Activated gamma-delta T cell (primary cell): ENCODE measurements at places on chromosomes 5 and 9.

DNA sequence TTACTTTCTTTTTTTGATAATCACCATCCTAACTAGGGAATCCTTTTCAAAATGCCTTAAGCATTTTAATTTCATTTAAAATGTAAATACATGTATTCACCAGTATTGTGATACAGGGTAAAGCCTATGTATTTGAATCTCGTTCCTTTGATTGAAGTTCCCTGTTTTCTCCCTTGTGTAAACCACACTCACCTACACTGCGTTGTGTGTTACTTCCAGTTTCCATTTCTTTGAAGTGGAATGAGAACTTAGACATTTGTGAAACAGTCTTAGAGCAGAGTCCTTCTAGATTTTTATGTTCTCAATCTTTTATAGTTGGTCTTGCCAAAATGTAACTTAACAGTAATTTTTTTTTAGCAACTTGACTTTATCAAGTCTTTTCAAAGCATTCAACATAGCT, 101.4 kb downstream of the ZNF462 start:
- no peak for DNase-seq

GRCh38 chr5:74294231-74294705, 346.3 kb downstream of the ENC1 start:
- no peak for DNase-seq

- no peak for DNase-seq
These were observed 234.9 kb upstream of the TRIM32 start for GRCh38 chr9:116452227-116452626.

- no peak for DNase-seq
These were observed 13.0 kb downstream of the TNIP1 start for GRCh38 chr5:151067632-151068432.

GRCh38 chr9:108972186-108972585, 38.0 kb downstream of the ABITRAM start:
- no peak for DNase-seq

GRCh38 chr5:121164632-121165031, 687.0 kb upstream of the FTMT start:
- no peak for DNase-seq

- DNase-seq = no peak
These were observed 1.9 kb downstream of the PLPP6 start for GRCh38 chr9:4663956-4664355.

GRCh38 chr5:143979044-143979690, 167.2 kb downstream of the HMHB1 start:
- no peak for DNase-seq

- DNase-seq = no peak
These were observed 516.6 kb downstream of the AGTPBP1 start for GRCh38 chr9:85225180-85225579.

DNA sequence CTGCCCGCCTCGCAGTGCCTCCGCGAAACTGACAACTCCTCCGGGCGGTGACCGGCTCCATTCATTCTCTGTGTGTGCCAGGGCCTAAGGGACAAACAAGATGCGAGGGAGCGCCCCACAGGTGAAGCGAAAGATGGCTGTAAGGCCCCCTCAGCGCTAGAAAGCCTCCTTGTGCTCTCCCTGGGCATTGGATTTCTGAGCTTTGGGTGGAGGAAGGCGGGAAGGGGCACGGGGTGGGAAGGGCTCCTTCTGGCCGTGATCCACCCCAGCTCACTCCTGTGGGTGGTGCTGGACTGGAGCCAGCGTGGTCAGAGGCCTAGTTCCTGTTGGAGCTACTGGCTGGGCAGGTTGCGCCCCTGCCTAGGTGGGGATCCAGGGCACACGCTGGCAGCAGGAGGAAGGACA, 943 bp downstream of the GALNT12 start:
- DNase-seq = no peak

DNA sequence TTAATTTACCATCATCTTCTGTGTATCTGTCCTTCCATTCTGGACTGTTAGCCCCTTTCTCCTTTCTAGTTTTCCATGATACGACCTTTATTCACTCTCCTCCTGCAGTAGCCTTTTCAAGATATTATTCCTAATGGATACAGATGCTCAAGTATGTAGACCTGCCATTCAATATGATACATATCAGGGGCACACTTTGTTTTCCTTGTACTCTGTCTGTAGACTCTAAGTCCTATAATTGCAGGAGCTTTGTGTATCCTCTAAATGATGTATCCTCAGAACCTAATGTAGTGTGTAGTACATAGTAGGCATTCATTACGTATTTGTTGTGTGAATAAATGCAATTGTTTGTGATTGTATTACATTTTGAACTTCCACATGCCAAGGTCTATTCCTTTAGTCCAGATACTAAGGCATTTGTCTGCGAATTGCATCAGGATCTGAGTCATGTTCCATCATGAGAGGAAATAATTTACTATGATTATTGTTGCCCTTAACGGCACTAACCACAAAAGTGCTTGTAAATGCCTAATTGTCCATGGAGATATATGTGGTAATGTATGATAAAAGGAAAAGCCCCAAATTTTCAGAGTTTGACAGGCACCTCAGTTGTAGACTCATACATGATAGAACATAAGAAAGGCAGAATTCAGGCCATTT, 57.1 kb upstream of the IZUMO3 start:
- DNase-seq = no peak

DNA sequence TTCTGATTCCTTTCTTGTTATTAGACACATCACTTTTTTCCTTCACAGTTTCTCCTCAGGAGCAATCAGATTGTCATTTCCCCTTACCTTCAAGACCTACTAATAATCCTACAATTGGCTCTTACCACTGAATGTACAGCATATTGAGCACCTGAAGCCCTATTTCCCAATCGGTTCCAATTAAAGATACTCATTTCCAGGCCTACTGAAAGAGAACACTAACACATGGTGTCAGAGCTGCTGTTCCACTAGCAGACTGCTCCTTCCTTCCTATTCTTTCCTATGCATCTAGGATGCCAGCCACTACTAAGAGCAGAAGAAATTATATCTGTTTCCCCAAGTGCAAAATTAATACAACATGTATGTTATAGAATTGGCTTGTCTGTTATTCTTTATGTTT, 34.6 kb downstream of the SKIC3 start:
- no peak for DNase-seq

DNA sequence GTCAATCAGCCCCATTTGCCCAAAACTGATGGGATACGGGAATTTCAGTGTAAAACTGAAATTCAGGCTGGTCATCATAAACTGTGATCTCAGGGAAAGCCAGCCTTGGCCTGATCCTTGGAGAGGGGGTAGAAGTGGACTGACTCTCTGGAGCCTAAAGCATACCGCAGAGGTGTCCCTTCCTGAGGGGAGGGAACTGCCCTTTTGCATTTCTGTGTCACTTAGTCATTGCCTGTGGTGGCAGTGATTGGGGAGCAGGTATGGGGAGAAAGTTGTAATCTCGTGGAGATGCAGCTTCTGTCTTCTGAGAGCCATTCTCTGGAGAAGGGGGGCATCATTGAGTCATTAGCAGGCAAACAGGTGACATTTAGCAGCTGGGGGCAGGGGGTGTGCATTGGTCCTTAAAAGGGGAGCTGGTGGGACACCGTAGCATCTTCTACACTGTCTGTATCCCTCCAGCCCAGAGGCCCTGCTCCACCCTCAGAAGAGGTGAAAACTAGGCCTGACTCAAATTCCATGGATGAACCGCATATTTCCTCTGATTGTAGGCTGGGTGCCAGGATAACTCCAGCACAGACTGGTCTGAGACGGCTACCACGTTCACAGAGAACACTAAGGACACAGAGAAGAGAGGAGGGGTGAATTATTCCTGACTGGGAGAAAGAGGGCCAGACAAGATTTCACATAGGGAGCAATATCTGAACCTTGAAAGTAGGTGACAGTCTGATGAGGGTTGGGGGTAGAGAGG, 143.3 kb downstream of the SEC61B start:
- no peak for DNase-seq

GRCh38 chr5:162990856-162991497, 446.4 kb upstream of the CCNG1 start:
- no peak for DNase-seq

GRCh38 chr5:138696501-138696900, 56.7 kb upstream of the CTNNA1 start:
- DNase-seq = no peak

GRCh38 chr9:133910855-133911514, 81.1 kb downstream of the VAV2 start:
- no peak for DNase-seq

GRCh38 chr5:7576023-7576715, 180.2 kb downstream of the ADCY2 start:
- DNase-seq = no peak

- no peak for DNase-seq
These were observed 1.5 kb upstream of the SIT1 start for GRCh38 chr9:35651956-35652828.

DNA sequence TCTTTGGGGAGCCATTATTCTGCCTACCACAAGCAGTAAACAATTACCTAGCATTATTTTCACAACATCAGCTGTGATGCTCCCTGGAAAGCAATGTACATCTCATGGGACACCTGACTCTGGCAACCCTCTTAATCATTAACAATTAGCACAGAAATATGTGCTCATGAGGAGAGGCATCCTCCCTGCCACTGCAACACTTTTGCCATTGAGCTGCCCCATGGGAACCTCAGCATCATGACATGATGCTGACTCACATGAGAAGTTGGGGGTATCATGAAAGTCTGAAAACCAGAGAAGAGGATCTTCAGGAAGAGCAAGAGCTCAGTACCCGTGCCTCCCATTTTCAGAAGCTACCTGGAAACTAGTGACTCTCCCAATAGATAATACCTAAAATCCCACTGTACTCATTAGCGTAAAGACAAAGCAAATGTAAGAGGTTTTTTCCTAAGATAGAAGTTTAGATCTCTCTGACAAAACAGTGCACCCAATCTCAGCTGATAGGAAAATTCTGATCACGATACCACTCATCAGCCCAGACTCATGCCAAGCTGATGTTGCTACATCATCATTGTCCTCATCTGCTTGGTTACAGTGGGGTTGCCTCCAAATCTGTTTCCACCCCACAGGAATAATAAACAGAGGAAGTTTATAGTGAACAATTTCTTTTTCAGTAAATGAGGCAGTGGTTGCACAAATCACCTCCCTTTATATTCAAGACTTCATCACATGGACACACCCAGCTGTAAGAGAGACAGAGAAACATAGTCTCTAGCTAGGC, 244.5 kb downstream of the NR2F1-AS1 start:
- no peak for DNase-seq

GRCh38 chr9:26637101-26637500, 255.5 kb downstream of the CAAP1 start:
- DNase-seq = no peak

GRCh38 chr5:178247481-178248456, 15.2 kb upstream of the PHYKPL start:
- peak; percentile 29 for DNase-seq

DNA sequence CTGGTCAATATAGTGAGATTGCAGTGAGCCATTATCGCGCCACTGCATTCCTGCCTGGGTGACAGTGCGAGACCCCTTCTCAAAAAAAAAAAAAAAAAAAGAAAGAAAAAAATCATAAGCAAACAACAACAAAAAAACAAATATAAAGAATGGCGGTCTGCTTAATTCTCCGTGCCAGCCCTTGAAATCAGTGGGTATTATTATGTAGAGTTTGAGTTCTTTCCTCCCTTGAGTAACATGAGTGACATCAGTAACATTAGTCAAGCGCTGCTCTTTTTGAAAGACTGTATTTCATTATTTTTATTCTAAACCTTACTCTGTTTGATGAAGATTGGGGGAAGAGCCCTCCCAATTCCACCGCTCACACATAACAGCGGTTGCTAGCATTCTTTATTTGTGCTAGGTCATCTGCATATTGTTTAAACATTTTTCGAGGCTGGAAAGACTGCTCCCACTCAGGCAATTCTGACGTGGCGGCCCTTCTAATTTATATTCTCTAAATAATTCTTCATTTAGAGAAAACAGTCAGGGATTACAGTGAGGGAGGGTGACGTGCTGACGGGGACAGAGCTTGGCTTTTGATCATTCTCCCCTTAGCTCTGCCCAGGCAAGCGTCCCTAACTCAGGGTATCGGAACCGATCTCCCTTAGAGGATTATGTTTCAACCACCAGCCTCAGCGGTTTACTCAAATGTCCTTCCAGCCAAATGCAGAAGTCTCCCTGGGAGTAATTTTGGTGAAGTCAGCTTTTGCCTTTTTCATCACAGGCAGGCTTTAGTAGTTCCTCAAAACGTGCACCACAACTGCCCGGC, 860 bp upstream of the MARCHF6 start:
- DNase-seq = no peak

- no peak for DNase-seq
These were observed 61.8 kb upstream of the TRPM3 start for GRCh38 chr9:71183251-71183650.

DNA sequence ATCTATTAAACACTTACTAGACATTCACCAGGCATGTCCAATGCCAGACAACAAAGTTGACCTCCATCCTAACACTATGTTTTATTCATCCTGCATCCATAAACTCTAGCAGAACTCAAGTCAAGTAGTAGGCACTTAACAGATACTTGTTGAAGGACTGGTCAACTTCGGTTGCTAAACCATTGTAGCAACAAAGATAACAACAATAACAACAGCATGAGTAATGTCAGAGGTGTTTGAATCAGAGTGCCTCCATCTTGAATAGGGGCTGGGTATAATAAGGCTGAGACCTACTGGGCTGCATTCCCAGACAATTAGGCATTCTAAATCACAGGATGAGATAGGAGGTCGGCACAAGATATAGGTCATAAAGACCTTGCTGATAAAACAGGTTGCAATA, 180.5 kb upstream of the ZNF462 start:
- DNase-seq = no peak

DNA sequence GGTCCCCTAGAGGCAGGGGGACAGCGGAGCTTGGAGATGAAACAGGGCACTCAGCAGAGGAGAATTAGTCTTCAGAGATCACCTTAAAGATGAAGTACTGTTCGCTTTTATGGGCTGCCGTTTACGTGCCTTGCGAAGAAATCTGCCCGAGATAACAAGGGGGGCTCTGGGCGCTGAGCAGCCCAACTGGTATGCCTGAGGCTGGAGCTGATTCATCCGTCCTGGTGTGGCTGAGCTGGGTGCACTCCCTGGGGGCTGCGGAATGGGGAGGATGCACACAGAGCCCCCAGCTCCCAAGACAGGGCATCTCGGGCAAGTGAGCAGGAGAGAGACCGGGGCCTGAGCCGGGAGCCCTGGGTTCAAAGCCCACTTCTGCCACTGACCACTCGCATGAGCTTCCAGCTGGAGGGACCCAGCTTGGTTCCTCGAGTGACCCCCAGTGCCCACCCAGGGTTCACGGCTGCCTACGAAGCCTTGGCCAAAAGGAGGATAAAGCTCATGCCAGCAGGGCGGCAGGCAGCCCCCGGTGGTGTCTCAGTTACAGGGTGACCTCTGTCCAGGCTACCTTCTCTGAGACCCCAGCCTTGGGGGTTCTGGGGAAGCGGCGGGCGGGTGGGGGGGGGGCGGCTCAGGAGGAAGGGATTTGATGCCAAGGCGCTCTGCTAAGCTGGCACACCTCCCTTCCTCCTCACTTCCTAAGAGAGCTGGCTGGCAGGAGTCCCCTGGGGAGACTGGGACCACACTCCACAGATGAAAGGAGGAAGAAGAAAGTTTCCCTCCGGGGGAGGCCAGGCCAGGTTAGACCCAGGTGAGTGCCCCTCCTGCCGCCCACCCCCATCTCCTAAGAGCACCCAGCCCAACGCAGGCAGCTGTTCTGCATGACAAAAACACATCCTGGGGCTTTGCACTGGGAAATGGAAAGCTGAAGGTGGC, 5.7 kb downstream of the FIBCD1 start:
- DNase-seq = no peak
